Lung (tissue), 17 donors: ENCODE measurements at places on chromosomes 4 and X. TPM values are rescaled to one million over a fixed set of nuclear protein-coding genes. Genes with fewer than 3 reads are reported as not detected.

- DNase-seq = no peak
Measured at GRCh38 chr4:81491943-81492342, 20.2 kb upstream of the RASGEF1B start.

DNA sequence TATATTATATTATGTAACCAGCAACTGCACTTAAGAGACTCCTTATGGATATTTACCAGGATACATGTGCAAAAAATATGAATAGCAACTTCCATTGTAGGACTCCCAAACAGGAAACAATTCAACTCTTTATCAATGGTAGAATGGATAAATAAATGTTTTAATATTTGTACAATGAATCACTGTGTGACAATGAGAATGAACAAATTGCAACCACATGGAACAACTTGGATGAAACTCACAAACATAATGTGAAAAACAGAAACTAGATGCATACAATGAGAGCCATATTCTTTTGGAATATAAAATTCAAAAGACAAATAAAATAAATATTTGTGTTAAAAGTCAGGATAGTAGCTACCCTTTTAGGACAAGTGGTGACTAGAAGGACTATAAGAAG, 1015.7 kb downstream of the TECRL start:
- no peak for DNase-seq

Gene CAPN6
- total RNA-seq = 6.6 TPM

Gene MAGEA3
- not detected for total RNA-seq

DNA sequence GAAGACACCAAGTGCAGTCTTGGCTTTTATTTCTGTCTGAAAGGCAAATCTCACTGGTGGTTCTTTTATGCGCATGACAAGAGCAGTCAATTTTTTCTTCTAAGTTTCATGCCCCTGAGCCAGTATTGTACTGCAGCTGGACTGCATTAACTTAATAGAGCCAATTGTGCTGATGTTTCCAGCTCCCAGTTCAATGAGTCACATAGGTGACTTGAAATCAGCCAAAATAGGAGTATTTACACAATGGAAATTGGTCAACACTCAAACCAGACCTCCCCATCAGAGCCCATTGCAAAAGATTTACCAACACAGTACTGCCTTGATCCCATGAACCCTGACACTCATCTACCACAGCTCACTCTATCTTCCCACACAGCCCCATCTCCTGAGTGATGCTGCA, 100.3 kb upstream of the GUCY1A1 start:
- peak; percentile 51 for DNase-seq

DNA sequence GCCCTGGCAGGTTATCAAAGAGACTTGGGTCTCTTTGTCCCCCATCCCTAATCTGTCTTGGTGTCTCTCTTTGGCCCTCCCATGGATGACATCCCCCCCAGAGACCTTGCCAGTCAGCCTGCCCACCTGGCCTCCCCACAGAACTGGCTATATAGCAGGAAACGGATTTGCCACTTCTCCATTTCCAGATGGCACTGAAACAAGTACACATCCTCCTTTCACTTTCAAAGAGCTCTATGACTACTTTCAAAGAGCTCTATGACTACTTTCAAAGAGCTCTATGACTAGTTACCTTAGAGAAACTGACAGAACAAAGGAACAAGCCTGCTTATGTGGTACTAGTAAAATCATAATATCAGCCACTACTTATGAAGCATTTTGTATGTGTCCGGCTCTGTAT, 175.3 kb downstream of the MAML3 start:
- DNase-seq = no peak
